ENCODE measurements at places on chromosomes 3 and 15.

GRCh38 chr3:132228923-132229322 is 88.3 kb upstream of the ACP3 start:
- DNase-seq, result no peak

DNA sequence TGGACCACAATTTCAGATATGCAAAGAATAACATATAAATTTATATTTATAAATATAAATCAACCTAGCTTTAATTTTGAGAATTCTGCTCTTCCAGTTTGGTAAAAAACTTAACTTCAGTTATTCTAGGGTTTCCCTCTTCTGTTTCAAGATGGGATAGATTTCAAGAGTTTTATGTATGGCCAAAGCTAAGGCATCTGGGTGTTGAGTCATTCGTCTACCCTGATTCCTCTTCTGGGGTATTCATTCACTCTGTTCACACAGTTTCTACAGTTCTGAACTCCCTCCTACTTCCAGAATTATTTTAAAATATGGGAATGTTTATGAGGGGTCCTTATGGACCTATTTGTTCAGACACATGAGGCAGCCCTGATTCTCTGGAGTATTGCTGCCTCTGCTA is 4.2 kb upstream of the FGF7 start:
- no peak for DNase-seq

- no peak for DNase-seq
These were observed 12.6 kb downstream of the RAB6B start for GRCh38 chr3:133882986-133883586.

DNA sequence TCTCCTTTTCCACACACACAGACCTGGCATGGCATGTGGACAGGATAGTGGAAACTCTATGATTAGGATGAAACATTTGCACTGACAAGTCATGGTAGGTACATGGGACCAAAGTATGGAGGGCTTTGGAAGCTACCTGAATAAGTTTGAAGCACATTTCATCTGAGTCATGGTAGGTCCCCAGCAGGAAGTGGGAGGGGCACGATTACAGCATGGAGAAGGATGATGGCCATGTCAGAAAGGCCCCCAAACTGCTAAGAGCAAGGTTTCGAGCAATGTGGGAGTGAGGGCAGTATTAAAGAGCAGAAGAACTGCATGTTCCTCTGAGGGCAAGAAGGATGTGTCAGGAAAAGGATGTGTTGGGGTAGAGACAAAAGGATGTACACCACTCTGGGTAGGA is 51.5 kb upstream of the CSTA start:
- DNase-seq, result no peak

- no peak for DNase-seq
These were observed 25.2 kb downstream of the ITGB5 start for GRCh38 chr3:124862006-124862405.

DNA sequence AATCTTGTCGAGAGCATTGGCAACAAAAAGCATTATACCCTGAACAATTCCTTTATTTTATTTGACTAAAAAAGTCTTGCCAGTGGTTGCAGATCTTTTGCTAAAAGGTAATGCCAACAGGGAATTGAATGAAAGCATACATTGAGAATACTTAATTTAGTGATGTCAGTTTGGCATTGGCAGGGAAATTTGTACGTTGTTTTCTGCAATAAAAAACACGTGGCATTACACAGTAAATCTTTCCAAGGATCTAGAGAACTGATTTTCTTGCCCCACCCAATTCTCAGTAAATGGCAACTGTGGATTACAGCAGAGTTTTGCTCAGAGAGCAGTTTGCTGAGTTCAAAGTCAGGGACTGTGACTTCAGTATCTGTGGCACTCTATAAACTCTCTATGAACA is 38.3 kb upstream of the IGSF10 start:
- DNase-seq, result no peak

DNA sequence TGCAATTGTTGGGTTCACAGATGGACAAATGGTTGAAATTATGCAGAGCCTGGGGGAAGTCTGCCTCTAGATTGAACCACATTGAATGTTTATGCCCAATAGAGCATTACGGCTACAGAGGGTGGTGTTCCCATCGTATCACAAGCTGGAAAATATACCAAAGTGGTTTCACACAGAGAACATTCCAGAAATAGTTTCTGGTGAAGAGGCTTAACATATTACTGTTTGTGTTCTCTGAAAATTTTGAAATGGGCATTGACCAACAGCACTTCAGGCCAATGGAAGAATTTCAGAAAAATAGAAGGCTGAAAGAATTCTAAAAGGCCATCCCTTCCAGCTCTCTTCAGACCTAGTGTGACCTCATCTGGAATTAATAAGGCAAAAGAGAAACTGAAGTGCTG is 203.9 kb downstream of the NEK10 start:
- no peak for DNase-seq

- DNase-seq, result no peak
These were observed 411.4 kb upstream of the TPRG1 start for GRCh38 chr3:188760408-188760807.

DNA sequence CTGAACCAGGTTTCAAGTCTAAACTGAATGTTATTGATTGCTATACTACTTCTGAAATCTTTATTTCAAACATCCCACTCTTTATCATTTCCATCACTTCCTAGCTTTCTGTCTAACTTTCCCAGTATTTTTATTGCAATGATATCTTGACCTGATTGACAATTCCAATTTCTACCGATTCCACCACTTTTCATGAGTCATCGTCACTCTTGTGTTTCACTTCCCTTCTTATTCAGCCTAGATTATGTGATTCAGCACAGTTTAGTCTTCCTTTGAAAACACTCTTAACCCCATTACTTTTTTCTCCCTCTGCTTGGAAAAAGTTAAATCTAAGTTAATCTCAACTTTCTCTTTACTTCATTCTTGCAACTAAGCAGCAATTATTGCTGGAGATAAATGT is 62.6 kb downstream of the SLC7A14 start:
- no peak for DNase-seq

- DNase-seq, result no peak
These were observed 18.5 kb downstream of the ABHD6 start for GRCh38 chr3:58256061-58256460.

- peak; percentile 50 for DNase-seq
These were observed 33.8 kb downstream of the MBNL1 start for GRCh38 chr3:152302521-152303021.

- no peak for DNase-seq
These were observed 363.4 kb downstream of the RBMS3 start for GRCh38 chr3:29644261-29644660.

DNA sequence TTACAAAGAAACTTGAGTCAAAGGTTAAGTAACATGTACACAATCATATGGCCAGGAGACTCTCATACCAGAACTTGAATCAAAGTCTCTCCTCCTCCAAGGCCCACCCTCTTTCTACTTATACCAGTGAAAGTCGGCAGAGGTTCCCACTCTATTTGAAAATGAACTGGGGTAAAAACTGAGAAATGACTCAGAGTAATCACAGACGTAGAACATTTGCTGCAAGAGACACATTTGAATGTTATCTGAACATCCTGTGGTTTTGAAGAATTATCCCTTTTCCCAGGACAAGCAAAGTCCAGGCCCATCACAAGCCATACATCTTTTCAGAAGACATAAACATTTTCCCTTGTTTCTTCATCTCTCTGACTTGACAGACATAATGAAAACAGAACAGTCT is 55.8 kb downstream of the SHOX2 start:
- no peak for DNase-seq

DNA sequence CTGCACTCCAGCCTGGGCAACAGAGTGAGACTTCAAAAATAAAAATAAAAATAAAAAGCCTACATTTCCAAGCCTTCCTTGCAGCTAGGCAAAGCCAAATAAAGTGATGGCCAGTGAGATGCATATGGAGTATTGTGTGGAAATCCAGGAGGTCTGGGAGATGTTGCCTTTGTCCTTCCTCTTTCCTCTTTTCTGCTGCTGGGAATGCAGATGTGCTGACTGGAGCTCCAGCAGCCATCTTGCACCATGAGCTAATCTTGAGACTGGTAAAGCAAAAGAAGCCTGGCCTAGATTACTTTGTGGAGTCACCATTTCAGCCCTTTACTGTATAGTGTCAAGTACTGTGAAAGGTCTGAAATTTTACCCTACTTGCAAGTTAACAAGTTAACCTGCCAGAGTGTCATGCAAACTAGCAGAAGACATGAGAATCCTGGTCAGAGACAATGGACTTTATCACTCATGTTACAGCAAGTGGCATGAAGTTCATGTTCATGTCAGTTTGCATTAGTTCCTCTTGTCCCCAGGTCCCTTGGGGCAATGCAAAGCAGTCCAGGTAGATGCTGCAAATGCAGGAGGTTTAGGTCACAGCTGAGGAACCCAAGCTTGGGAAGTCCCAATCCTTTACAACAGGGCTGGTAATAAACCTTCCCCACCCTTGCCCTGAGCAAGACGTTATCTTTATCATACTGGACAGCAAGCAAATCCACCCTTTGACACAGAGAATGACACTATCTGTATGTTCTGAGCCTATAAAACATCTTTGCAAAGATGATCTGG is 103.1 kb downstream of the TLE3 start:
- DNase-seq, result no peak

- DNase-seq, result no peak
These were observed 105.4 kb upstream of the SPRED1 start for GRCh38 chr15:38147246-38147645.

DNA sequence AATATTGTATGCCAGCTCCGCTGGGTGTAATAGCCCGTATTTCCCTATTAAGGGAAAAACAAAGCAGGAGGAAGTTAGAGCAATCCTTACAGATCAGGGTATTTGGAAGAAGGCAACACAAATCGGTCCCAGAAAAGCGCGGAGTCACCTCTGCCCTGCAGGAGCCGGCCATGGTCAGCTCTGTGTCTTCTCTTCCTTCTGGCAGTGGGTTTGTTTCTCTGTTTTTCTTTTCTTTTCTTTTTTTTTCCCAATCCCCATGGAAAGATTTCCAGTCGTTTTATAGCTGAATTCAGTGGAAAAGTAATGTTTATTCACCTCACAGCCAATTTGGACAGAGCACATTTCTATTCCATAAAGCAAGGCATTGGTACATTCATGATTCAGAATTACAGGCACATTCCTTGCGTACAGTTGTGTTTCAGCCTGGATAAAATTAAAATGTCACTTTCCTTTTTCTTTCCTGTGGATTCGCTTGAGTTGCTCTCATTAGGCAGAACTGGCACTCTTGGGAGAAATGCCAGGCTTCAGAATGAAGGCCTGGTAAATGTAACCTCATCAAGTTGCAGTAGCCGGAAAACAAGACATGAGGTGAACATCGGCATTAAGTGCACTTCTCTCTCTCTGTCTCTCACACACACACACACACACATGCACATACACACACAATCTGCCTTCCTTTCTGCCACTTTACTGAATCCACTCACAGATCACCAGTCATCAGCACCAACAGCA is 204.5 kb upstream of the UBE2E1 start:
- DNase-seq, result no peak

DNA sequence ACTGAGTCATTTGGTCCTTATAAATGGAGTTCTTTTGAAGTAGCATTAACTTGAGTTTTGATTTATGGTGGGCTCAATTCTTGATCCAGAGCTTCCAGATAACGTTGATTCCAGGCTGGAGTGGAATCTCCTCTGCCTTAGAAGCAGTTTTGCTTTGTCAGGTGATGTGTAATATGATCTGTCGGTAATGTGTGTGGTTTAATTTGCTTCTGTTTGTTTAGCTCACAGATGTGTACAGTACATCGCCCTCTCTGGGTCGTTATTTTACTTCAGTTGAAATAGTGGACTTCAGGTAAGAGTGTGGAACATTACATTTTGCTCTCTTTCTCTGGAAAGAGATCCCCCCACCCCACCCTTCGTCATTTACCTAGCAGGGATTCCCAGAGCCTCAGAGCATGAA is 23.1 kb downstream of the C3orf52 start:
- DNase-seq, result peak; percentile 25

GRCh38 chr3:53337167-53337940 is 10.0 kb downstream of the DCP1A start:
- DNase-seq, result no peak

- no peak for DNase-seq
These were observed 27.1 kb upstream of the P4HTM start for GRCh38 chr3:48962939-48963338.

DNA sequence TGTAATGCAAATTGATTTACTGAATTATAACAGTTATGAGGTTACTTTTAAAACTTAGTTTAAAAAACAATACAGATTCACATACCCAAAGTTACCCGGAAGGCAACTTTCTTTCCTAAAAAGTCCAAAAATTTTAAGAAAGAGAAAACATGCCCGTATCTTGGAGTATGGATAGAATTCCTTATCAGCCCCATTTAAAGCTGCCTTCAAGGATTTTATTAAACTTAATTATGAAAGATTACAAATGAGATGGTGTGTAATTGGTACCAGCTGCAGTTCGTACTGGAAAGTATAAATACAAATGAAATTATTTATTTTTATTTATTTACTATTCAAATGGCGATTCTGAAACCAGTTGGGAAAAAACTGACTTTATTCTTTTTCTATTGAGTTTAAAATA is 39.4 kb downstream of the SATB1 start:
- no peak for DNase-seq

DNA sequence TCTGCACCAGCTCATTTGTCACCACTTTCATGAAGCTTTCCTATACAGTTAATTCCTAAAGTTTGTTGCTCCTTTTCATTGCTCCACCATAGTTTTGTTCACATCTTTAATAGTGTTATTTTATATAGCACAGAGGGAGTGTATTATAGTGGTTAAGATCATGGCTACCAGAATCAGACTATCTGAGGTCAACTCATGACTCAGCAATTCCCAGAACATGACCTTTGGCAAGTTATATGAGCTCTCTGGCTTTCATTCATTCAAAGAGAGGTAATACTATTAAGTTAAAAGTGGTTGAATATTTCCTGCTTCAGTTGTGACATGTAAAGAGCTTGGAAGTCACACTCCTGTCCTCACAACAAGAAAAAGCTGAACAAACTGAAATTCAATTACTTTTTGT is 1073.5 kb downstream of the NAALADL2 start:
- DNase-seq, result no peak

- no peak for DNase-seq
These were observed 105.7 kb downstream of the PPP2R3A start for GRCh38 chr3:136070953-136071949.

DNA sequence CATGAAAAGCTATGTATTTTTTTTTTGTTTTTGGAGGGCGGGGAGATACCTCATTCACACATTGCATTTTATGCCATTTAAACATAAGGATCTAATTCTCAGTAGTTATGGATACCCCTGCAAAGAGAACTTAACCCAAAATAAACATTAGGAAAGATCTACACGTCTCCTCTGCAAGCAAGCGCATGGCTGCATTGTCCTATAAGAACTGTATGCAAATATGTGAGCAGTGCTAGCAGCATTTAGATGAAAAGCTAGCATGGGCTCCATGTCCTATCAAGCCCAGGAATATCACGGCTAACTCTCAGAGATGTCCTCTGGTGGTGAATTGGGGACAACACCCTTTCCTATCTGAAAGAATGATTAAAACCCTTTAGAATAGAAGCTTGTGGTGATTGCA is 292.8 kb downstream of the MEX3B start:
- DNase-seq, result no peak

DNA sequence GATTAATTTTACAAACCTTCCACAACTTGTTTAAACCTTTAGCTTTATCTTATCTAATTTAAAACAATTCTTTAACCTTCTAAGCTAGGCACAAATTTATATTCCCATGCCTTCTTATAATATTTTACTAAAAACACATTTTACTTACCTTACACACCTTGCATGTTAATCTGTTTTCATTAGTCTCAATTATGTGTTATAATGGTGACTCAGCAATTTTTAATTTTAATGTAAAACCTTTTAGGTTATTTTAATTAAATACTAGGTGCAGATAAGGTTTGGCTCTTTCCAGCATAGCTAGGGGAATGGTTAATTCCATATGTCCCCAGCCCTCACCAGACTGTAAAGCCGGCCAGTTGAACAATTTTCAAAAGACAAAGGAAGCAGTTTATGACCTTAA is 264.6 kb upstream of the SGO1 start:
- no peak for DNase-seq

- DNase-seq, result no peak
These were observed 305.0 kb downstream of the WDR72 start for GRCh38 chr15:53454535-53454842.

All from NCI-H2081 treated with DMSO at 0.1 percent for 48 hours (cell line).